Stimulated activated CD8-positive, alpha-beta memory T cell treated with anti-CD3 and anti-CD28 coated beads, Interleukin-4, amount 100 ng/mL, for 1 hour (primary cell): ENCODE measurements at places on chromosomes 16 and 17.

DNA sequence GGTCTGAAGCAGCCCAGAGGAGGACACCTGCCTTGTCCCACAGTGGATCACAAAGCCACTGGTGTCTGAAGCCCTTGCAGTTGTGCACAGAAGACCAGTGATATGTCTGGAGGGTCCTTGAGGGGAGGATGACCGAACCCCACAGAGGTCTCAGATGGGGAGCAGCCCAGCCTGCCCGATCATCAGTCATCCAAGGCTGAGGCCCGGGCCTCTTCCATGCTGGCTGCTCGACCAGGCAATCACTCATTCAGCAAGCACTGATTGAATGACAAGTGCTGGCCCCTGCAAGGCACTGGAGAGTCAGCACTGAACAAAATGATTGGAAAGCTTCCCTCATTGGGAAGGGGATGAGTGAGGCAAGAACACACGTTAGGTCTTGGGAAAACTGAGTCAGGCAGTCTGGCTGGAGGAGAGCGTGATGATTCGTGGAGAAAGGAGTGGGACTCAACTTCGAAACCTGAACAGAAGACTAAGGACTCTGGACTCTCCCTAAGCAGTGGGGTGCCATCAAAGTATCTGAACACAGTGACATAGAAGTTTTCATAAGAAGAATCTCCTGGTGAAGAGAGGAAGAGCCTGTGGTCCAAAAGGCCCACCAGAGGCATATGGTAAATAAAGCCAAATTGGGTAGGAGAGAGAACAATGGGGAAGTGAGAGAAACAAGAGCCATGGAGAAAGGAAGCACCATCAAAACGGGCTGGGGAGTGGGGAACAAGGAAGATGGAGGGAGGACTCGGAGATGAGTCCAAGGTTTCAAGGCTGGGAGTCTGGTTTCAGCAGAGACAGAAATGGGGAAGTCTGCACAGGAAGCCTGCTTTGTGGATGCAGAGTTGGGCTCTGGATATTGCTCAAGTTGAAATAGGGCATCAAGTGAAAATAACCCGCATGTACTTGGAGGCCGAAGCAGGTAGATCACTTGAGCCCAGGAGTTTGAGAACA, 10.2 kb downstream of the PIK3R5 start:
- no peak for DNase-seq

DNA sequence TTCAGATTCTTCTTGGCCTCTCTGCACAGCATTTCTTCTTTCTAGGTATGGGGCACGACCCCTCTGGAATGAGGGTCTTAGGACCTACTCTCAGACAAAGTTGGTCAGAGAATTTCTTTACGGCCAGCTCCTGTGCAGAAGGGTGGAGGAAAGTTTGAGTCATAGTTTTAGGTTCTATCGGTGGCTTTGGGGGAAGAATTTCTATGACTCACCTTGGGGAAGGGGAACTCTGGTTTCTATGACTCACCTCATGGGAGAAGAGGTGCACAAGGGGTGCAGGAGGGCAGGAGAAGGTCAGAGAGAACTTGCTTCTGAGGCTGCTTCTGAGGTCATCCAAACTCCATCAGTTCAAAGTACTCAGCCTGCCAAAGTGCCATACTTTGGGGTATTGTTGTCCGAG, 2.5 kb upstream of the ABCC12 start:
- DNase-seq, result no peak

DNA sequence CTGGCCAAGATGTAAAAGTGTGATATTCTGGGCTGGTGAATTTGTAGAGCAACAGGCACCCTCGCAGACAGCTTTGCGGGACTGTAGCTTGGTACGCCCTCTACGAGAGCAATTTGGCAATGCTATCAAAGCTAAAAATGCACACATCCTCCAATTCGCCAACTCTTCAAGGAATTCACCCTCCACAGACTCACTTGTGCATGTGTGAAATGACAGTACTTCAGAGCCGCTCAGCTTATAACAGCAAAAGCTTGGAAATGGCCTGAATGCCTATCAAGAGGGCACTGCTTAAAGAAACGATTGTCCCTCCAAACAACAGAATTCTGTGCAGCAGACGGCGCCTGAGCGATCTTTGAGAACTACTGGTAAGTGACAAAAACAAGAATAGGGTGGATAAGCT, 130.8 kb downstream of the SDK2 start:
- no peak for DNase-seq

DNA sequence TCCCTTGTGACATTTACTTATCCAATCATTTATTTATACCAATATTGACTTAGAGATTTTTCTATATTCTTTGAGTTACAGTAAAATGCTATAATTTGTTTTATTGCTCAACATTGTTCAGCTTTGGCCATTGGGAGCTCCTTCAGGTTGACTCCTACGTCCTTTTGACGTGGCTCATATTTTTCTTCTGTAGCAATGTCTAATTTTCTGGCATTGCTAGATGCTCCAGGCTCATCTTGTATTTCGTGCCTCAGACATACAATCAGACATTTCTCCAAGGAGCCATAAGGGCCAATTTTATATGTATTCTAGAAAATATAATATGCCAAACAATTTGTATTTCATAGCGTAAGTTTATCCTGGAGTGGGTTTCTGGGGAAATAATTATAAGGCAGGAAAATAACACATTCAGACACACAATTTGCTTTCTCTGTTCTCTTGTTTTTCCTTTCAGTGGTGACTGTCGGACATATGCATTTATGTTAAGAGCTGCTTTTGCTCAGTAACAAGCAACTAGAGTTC, 355.1 kb upstream of the MON1B start:
- no peak for DNase-seq

- DNase-seq, result no peak
Observed at GRCh38 chr16:1310832-1311200, 1.4 kb downstream of the UBE2I start.

- DNase-seq, result no peak
Observed at GRCh38 chr17:28097901-28098300, 55.4 kb downstream of the NLK start.

GRCh38 chr16:3490911-3491629, 4.2 kb downstream of the C16orf90 start:
- DNase-seq, result no peak

GRCh38 chr16:73864868-73865267, 431.7 kb upstream of the PSMD7 start:
- no peak for DNase-seq

DNA sequence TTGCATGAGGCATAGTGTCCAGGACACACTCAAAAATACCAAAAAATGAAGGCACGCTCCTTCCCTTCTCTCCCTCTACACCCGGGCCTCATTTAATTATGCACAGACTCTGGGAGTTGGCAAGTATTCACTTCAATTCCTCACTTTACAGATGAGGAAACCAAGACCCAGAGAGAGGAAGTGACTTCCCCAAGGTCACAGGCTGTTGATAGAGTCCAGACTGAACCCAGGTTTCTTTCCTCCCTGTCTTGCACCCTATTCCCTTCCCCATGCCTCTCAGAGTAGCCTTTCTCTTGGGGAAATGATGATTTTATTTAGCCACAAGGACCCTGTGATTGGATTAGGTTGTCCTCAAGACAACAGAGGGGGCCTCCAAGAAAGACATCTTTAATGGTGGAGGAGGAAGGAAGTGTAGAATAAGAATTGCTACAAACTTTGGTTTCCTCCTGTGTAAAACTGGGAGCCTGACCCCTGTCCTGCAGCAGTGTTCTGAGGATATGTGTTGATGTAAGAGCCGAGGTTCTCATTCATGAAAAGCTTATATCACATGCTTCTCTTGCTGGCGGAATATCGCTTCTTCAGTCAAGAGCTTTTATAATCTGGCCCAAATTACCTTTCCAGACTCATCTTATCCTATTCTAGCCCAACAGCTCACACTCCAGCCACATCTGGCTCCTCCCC, 48.8 kb upstream of the SIAH1 start:
- DNase-seq, result no peak

DNA sequence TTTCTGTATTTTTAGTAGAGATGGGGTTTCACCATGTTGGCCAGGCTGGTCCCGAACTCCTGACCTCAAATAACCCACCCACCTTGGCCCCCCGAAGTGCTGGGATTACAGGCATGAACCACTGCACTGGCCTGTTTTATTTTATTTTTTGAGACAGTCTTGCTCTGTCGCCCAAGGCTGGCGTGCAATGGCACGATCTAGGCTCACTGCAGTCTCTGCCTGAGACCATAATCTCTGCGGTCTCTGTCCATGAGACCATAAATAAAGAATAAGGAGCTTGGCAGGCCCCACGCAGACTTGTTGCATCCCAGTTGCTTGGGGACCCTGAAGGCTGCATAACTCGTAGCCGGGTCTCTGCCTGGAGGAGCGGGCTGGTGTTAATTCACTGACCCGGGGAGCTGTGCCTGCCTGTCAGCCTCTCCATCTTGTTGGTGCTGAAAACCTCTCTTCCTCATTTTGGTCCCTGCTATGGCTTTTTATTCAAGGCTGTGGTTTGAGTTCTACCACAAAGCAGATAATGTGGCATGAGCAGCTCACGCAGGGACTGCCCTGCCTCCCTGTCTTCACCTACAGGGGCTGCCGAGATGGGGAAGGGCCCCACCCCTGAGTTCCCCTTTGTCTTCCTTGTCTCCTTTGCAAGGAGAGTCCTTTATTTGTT, 82.1 kb downstream of the MSI2 start:
- no peak for DNase-seq

GRCh38 chr16:69322343-69322742, 8.0 kb downstream of the PDF start:
- no peak for DNase-seq

DNA sequence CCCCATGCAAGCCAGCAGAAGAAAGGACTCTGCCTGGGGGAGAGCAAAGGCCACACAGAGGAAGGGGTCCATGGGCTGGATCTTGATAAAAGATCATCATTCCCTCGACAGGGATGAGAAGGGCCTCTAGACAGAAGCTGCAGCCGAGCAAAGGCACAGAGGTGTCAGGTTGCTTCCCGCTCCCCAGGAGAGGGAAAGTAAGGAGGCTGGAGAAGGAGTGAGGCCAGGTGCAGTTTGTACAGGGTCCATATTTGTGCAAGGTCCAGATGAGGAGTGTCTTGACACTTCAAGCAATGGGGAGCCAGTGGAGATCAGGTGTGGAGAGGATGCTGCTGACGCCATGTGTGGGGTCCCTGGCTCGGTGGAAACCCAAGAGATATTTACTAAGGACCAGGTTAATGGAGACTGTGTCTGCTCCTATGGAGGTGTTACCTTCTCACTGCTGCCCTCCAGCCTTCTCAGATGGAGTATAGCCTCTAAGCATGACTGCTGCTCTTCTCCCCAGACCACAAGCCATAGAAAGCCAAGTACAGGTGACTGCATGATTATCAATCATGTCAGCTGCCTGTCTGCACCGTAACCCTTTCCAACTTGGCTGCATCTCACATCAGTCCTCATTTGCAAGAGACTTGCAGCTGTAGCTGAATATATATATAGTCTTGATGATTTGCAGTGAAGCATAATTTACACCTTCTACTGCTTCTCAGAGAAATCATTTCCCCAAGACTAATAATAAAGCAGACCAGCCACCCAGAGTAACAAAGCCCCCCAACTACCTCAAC, 21.1 kb downstream of the GAS7 start:
- no peak for DNase-seq

DNA sequence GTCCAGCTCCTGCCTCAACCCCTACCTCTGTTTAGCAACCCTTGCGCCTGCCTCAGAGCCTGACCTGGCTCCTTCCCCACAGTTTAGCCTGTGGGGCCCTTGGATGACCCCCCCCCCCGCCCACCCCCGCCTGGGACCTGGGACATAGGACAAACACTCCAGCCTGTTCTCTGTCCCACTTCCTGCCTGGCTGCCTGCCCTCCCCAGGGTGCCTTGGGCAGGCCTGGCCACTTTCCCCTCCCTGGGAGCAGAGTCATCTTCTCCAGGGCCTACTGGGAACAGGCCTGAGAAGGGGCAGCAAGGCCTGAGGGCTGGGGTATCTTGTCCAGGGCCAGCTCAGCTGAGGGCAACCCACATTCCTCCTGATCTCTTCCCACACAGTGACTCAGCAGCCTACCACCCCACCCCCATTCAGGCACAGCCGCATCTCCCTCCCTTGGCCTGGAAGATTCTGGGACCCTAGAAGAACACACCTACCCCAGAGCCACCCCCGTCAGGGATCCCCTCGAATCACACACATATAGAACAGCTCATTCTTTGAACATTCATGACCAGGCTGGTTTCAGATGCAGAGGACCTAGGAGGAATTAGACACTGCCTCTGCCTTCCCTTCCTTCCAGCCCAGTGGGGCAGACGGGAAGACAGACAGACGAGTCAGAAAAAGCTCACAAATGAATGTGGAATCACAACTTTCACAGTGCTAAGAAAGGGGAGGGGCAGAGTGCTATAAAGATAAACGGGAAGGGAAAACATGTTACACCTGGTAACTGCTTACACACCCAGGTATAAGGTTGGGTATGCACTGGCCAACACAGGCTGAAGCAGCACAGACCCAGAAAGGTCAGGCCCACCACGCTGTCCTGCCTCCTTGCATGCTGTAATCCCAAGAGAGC, 6.0 kb downstream of the FHOD1 start:
- no peak for DNase-seq

- no peak for DNase-seq
Observed at GRCh38 chr17:32492264-32492589, 5.4 kb downstream of the CDK5R1 start.

DNA sequence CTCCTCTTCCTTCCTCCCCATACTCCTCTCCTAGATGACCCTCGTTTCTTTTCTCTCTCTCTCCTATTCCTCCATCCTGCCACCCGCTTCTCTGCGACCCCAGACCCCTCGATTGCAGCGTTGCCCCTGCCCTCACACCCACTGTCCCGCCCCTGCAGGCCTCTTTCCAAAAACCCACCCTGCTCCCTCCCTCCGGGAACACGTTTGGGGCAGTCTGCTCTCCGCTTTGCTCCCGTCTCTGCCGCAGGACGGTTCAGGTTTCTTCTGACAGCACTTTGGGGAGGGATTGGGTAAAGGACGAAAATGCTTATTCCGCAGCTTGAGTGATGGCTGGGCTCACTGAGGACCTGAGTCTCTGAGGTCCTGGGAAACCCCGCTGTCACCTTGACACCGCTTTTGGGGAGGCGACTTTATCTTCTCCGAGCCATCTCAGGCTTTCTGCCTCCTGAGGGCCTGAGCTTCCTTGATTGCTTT, 690 bp downstream of the NDE1 start:
- DNase-seq, result no peak

GRCh38 chr16:80317599-80318037, 223.2 kb upstream of the DYNLRB2 start:
- DNase-seq, result no peak

- no peak for DNase-seq
Observed at GRCh38 chr16:51524555-51525373, 373.7 kb upstream of the SALL1 start.

- no peak for DNase-seq
Observed at GRCh38 chr16:84324434-84325262, 30.0 kb downstream of the WFDC1 start.

- no peak for DNase-seq
Observed at GRCh38 chr16:11107780-11108465, 148.1 kb downstream of the SOCS1 start.

- DNase-seq, result no peak
Observed at GRCh38 chr17:57861000-57861789, 11.4 kb upstream of the MRPS23 start.

- DNase-seq, result no peak
Observed at GRCh38 chr17:49527927-49528651, 33.0 kb downstream of the NGFR start.

- no peak for DNase-seq
Observed at GRCh38 chr17:9768381-9768934, 22.9 kb downstream of the DHRS7C start.
